ENCODE measurements at places on chromosomes 4 and X.

DNA sequence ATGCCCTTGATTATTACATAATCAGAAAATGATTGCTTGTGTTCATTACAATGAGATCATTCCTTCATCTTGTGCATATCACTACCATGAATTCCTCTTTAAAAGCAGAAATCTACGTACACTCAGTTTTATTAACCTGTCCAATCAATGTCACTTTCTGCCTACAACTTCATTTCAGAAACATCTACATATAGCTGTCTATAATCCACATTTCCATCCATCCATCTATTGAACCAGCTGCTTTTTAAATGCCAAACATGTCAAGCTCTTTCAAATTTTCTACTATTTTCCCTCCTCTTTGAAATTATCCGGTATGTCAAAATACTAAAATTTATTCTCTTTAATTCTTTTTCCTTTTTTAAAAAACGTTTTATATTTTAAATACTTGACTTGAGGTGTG is 462.0 kb downstream of the GABRG1 start:
- DNase-seq: no peak

- no peak for DNase-seq
Measured at GRCh38 chr4:175090116-175090515, 172.0 kb downstream of the ADAM29 start.

DNA sequence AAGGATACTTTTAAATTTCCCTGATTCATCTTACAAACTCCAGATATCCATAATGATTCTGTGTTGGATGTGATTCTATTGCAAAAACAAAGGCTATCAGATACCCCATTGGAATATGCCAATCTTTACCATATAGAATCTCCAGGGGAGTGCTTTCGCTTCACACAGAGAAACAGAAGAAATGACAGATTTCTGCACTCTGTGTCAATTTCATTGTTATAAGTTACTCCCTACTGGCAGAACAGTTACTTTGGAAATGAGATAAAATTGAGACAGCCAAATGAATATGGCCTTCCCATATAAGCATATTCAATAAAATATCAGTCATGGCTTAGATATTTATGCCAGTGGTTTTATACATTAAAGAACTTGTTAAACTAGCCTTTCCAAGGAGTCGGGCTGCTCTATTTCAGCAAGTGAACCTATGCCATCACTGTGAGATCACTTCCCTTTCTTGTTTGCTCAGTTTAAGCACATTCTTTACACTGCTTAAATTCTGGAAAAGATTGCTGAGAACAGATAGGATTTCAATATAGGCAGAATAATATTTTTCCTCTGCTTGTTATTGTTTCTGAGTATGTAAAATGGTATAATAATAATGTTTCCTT is 127.5 kb upstream of the ANXA10 start:
- DNase-seq: no peak

- no peak for DNase-seq
Measured at GRCh38 chrX:39267176-39267575, 465.9 kb downstream of the MID1IP1 start.

DNA sequence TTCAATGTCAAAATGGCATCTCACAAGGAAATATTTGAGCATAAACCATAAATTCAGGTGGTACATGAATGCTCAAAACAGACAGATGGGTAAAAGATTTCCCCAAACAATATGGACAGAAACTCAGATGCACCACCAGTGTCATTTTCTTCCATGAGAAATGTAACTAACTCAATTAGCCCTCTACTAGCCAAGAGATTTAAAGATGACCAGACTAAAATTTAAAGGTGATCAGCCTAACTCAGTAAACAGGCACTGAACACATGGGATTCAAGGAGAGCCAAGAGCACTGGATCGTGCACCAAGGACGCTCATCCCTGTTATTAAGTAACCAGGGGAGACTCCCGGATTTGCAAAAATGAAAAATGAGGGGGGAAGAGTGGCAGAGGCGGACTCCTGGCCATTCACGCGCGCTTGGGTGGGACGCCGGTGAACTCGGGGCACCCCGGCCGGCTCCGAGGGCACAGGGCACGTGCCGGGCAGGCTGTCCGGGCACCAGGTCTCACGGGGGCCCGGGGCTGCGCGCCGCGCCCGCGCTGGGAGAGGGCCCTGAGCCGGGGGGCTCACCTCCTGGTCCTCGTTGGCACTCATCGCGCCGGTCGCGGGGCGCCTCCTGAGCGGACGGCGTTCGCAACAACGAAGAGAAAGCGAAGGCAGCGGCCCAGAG is 490 bp downstream of the RWDD4 start:
- DNase-seq: peak; percentile 3

DNA sequence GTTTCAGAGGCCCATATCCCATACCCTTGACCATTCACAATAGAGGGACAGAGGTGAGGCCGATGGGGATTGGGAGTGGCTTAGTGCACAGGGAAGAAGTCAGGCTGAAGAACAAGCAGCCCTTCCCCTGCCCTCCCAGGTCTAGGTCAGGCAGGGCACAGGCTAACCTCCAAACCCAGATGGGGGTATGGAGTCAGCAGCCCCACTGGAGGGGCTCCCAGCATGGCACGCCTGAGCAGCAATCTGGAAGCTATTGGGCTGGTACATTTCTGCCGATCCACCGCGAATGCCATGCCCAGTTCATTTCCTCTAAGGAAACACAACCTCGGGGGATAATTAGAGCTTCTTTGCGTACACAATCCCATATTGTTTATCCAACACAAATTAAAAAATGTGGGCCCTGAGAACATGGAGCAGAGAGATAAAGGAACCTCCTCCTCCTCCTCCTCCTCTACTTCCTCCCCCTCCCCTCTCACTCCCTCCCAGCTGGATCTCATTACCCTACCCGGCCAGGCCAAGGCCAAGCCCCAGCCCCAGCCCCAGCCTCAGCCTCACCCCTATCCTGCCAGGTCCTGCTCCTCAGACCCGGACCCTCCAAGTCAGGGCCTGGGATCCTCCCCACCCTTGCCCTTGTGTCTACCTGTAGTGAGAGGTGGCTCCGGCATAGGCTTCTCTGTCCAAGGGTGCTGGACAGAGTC is 83.0 kb downstream of the PJA1 start:
- no peak for DNase-seq

DNA sequence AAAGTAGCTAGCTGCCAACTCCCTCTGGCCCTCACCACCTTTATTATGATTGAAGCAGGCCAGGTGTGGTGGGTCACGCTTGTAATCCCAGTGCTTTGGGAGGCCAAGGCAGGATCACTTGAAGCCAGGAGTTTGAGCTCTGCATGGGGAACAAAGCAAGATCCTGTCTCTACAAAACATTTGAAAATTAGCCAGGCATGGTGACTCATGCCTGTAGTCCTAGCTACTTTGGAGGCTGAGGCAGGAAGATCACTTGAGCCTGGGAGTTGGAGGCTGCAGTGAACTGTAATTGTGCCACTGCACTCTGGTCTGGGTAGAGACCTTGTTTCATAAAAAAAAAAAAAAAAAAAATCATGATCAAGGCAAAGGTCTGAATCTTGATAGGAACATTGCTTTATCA is 467.0 kb upstream of the DIPK2B start:
- DNase-seq: no peak

DNA sequence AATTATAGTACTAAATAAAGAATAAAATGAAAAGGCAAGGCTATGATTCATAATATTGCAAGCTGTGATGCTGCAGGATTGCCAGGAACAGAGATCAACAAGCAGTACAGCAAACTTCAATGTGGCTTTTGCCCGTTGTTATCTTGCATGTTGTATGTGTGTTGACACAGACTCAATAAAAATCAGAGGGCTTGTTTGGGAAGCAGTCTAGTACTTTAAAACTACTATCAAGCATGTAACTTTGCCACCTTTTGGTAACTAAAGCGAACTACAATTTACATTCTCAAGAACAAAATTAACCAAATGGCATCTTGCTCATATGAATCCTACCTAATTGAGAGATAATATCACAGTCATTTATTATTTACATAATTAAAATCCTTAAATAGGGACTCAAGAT is 79.8 kb upstream of the GPM6A start:
- DNase-seq: no peak

DNA sequence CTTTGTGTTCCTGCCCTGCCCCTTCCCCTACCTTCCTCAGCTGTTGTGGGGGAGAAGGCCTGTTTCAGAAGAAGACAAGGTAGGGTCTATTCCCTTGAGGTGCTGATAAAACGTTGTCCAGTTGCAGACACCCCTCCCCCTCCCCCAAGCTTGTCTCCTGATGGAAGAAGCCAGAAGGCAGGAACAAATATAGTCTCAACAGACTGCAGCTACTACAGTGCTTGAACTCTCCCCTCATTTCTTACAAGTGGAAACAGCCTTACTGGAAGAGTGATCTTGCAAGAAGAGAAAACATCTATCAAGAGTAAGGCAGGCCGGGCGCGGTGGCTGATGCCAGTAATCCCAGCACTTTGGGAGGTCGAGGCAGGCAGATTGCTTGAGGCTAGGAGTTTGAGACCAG is 11.0 kb upstream of the MAP7D3 start:
- DNase-seq: no peak

- no peak for DNase-seq
Measured at GRCh38 chr4:56910172-56910967, 2.7 kb downstream of the REST start.

- DNase-seq: no peak
Measured at GRCh38 chr4:16418814-16419213, 192.5 kb upstream of the TAPT1 start.

DNA sequence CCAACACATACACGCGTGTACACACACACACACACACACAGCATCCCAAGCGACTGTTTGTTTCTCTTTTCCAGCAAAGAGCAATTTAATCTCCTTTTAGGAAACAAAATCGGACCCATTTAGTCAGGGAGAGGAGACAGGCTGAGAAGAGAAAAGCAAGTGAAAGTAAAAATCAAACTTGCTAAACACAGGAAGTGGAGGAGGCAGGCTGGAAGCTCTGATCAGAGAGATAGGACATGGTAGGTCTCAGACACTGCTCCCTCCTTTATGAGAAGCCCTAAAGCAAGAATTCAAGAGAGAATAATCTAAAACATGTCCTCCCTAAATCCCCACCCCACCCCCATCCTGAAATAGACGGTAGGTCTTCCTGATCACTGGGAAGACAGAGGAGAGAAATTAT is 62.3 kb downstream of the GPC3 start:
- no peak for DNase-seq

DNA sequence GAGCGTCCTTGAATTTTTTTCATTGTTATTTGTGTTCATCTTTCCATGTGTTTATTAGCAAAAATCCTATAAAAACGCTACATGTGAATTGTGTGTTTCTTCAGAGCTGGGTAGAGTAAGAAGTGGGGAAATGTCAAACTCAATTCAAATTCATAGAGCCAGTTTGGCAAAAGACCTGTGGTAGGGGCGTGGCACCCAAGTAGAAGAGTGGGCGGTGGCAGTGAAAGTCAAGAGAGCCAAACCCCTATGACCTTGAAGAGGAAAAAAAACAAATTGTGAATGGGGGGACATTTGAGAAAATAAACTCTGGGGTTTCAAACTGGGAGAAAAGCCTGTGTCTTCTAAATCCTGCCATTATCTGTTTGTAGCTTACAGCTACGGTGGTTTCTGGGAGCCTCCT is 4.4 kb upstream of the FOXO4 start:
- no peak for DNase-seq

GRCh38 chrX:102958794-102959193 is 21.7 kb downstream of the RAB40AL start:
- no peak for DNase-seq

DNA sequence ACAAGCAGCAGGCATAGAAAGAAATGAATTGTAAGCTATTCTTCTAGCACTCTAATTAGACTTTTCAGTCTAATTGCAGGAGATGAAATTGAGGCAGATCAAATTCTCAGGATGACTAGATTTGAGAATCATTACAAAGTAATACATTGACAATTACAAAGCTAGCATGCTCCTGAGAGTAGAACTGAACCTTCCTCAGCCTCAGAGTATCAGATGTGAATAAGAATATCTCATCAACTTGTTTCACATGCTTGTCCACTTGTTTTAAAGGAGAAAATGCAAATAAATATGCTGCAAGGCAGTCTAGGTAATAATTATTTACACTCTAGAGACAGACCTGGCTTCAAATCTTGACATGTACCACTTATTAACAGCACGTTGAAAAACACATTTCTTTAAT is 491.0 kb upstream of the MAGEB2 start:
- no peak for DNase-seq

- DNase-seq: no peak
Measured at GRCh38 chr4:153143527-153144348, 60.5 kb upstream of the TRIM2 start.

GRCh38 chr4:76804096-76804495 is 93.8 kb downstream of the SOWAHB start:
- no peak for DNase-seq

- DNase-seq: no peak
Measured at GRCh38 chr4:142452161-142452855, 393.8 kb downstream of the INPP4B start.

GRCh38 chr4:31617667-31618066 is 897.5 kb downstream of the PCDH7 start:
- no peak for DNase-seq

- no peak for DNase-seq
Measured at GRCh38 chr4:140046543-140046942, 107.4 kb downstream of the MAML3 start.

DNA sequence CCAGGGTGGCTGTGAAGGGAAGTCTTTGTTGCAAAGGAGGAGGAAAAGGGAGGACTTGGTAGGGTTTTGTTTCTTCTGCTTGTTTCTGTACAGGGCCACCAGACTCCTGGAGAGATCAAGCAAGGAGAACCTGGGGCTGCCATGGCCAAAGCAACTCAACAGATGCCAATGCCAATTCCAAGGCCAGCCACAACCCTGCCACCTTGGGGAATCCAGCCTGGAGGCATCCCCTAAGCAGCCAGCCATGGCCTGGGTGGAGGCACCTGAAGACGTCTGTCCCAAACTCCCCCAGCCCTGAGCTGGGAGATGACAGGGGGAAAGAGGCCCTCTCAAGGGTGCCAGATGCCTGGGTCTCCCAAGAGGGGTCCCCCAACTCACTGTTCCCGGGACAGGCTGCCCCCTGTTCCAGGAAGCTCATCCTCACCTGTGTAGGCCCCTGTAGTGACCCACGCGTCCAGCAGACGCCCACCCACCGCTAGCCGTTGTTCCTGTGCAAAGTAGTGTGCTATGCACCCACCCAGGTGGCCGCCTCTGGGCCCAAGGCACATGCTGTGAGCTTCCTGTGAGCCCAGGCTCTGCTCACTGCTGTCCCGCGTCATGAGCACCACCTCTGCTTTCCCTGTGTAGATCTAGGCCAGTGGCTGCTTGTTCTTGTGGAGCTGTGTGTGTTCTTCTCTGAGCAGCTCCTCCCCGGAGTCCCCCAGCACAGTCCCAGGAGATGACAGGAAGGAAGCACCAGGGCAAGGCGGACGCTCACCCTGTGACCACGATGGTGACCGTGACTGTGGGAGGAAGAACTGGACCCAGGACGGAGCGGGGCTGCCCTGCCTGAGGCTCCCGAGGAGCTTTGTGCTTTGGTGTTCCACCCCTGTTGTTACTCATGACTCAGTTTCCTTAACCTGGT is 3.2 kb downstream of the PNMA3 start:
- no peak for DNase-seq

DNA sequence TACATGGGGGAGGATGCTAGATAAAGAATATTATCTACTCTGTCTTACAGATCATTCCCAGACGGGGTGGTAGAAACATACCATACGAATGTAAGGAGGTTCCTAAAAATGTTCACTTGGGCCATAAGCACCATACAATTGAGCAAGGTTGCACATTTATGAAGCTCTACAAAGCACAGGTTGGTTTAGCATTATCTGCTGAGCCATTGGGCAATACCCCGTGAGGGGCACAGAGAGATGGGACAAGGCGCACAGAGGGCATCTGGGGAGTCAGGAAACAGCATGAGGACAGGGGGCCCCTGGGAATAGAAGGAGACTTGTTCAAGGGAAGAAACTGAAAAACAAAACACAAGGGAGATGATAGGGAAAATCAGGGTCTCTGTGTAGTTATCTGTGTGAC is 305.3 kb downstream of the TRIML1 start:
- DNase-seq: no peak
